ENCODE measurements at places on chromosomes 6 and 20.

- DNase-seq, result no peak
Observed at GRCh38 chr6:15653581-15653980, 9.2 kb downstream of the DTNBP1 start.

DNA sequence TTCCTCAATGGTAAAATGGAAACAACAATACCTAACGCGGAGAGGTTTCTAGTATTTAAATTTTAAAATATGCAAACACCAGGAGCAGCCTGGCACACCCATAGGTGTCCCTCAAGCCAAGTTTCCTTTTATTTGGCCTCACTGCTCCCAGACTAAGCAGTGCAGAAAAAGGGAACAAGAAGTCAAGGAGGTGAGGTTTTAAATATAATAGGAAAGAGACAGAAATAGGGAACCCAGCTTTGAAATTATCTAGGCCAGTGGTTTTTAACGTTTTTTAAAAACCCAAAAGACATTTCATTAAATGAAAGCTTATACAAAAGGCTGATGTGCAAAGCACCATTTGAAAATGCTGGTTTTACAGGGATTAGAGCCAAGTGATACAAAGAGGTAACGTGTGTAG lies 109.6 kb downstream of the SLC22A3 start:
- no peak for DNase-seq

DNA sequence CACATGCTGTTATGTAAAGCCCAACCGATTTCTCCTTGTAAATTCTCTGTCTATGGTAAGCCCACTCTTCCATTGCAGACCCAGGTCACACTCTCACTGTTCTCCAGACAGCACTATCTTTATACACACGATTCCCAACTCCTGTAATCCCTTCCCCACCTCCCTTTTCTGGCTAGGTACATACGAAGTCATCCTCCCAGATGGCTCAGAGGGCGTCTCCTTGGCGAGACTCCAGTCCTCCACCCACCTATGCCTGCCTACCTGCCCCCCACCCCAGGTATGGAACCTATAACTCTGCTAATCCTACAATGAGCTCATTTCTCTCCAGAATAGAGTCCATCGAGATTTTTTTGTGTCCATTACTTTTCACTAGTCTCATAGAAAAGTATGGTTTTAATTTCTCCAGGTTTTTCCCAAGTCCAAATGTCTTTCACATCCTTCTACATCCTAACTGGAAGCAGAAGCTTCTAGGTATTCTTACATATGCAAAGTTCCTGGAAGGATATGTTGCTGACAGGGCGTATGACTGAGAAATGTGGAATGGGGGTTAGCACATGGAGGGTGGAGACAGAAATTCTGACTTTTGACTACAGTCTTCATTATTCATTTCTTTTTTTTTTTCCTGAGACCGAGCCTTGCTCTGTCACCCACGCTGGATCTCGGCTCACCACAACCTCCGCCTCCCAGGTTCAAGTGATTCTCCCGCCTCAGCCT lies 22.8 kb downstream of the SCML4 start:
- DNase-seq, result no peak

DNA sequence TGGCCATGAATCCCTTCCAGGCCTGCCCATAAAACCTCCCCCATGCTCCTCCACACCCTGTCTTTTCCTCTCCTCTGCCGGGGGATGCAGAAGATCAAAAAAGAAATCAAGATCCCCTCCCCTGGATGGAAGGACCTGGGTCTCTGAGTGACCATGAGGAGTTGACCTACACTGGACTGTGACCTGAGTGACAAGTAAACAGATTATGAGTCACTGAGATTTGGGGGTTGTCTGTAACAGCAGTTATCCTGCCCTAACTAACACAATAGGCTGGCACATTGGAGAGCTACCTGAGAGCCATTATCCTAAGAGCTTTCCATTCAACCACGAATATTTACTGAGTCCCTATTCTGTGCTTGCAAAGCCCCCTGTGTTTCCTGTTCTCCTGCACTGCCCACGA lies 28.4 kb upstream of the SIRPA start:
- DNase-seq, result no peak

- DNase-seq, result no peak
Observed at GRCh38 chr20:59259946-59260345, 40.5 kb upstream of the EDN3 start.

DNA sequence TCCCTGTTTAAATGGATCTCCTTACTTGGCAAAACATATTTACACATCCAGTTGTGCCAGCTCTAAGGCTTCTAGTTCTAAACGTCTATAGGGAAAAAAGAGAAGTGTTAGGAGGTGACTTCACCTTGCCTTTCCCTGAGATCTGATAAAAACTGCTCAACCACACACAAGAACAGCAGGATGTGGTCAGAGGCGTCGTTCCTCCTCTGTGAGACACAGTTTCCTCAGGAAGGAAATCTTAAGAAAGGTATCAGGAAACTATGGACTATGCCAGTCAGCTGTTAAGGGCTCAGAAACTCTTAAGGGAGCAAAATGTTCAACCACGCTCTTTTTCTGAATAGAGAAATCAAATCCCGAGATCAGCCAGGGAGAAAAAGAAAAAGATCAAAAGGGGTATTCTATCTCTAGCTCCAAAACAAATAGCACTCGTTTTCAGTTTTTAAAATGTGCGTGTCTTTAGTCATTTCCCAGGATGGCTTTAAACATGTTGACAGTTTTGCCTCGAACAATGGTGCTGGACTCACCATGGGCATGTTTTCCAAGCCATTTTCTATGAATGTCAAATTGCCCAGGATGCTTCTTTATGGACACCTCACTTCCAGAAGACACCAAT lies 154.5 kb downstream of the HACE1 start:
- DNase-seq, result peak; percentile 58

DNA sequence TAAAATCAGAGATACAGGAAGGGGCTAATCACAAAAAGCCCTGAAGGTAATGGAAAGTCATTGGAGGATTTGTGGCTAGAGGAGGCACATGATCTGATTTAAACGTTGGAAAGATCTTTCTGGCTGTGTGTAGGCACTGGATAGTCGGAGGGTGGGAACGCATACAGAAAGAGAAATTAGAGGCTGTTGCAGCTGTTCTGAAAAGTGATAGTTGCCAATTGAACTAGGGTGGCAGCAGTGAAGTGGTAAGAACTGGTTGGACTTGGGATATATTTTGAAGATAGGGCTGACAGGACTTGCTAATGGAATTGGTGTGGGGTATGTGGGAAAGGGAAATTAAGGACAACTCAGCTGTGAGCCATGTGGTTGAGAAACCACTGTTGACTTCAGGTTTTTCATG lies 223.6 kb downstream of the OGFRL1 start:
- no peak for DNase-seq

DNA sequence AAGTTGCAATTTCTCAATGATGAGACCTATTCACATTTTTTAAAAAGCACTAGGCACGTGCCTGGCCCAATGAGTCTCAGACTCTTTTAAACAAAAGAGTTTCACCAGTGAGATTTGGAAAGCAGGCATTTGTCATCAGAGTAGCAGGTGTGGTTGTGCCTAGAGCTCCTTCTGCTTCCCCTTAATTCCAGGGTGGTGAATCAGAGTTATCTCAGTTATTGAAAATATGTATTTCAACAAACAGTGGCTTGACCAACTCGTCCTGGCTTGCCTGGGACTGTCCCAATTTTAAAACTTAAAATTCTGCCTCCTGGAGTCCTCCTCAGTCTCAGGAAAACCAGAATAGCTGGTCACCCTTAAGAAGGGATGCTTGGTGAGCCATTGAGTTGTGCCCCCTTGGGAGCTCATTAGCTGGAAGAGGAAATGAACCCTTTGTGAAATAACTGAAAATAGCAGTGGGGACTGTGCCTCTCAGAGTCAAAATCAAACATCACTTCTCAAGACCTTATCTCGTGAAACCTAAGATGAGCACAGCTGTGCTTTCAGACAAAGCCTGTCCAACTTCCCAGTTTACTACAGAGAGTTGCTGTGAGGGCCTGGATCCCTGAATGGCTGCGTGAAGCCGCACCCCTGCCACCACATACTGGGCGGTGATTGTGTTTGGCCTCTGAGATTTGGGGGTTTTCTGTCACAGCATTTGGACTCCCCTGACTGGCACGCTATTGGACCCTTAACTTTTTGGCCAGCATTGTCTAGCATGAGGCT lies 116.3 kb downstream of the ANKRD60 start:
- peak; percentile 97 for DNase-seq

DNA sequence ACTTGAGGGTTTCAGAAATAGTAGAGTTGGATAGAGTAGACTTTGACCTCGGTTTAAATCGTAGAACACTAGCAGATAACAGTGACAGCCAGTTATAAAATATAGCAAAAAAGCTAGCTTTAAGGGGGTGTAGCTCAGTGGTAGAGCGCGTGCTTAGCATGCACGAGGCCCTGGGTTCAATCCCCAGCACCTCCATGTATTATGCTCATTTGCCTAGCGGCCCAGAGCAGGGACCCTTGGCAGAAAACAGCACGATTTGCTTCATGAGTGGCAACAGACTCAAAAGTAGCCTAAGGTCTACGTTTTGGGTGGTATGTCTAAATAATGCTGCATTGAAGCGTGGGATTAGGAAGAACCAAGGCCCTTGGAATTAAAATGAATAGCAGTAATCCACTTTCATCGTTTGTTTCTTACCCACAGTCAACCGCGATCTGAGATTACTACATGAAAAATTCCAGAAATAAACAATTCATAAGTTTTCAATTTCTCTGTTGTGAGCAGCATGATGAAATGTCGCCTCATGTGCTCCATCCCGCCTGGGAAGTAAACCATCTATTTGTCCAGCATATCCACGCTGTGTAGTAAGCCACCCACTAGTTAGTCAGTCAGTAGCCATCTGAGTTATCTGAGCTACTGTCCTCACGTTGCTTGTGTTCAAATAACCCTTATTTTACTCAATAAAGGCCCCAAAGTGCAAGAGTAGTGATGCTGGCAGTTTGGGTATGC lies 184.9 kb downstream of the GPX5 start:
- DNase-seq, result no peak

- no peak for DNase-seq
Observed at GRCh38 chr6:153947808-153948447, 91.1 kb upstream of the OPRM1 start.

GRCh38 chr6:2155206-2155605 lies 90.2 kb downstream of the GMDS start:
- no peak for DNase-seq

Data from HS-5 (cell line).